Right cardiac atrium (tissue), 5 donors: ENCODE measurements at places on chromosomes 2 and 18.

DNA sequence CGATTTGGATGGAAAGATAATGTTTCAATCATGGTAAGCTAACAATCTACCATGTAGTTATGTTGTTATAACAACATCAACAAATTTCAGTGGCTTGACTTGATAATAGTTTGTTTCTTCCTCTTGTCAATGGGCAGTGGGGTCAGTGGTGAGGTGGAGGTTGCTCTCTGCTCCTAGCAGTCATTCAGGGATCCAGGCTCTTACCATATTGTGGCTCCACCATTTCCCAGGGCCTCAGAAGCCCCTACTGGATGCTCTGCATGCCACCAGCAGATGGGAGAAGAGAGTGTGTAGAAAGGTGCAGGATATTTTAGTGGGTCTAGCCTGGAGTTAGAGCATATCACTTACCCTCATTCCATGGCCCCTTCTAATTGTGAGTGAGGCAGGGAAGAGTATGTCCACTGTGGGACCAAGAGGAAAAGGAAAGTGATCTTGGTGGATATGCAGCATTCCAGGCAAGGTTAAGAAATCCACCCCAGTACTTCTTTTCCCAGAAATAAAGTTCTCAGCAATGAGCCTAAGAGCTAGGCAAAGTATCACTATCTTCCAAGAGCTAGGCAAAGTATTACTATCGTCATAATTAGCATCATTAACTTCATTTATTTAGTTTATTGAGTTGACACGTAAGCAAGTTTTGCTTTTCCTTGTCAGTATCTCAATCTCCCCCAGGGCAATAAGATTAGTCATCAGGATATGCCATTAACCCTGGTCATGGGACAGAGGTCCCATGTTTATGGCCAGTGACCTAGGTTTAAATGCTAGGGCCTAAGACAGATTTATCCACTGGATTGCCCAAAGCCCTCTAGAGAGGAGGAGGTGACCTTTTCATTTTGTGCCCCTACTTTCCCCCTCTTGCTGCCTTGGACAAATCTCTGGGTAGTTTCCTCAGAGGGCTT, 4.2 kb upstream of the IWS1 start:
- DNase-seq: no peak

- DNase-seq: no peak
Measured at GRCh38 chr2:10103179-10103578, 19.4 kb upstream of the RRM2 start.

DNA sequence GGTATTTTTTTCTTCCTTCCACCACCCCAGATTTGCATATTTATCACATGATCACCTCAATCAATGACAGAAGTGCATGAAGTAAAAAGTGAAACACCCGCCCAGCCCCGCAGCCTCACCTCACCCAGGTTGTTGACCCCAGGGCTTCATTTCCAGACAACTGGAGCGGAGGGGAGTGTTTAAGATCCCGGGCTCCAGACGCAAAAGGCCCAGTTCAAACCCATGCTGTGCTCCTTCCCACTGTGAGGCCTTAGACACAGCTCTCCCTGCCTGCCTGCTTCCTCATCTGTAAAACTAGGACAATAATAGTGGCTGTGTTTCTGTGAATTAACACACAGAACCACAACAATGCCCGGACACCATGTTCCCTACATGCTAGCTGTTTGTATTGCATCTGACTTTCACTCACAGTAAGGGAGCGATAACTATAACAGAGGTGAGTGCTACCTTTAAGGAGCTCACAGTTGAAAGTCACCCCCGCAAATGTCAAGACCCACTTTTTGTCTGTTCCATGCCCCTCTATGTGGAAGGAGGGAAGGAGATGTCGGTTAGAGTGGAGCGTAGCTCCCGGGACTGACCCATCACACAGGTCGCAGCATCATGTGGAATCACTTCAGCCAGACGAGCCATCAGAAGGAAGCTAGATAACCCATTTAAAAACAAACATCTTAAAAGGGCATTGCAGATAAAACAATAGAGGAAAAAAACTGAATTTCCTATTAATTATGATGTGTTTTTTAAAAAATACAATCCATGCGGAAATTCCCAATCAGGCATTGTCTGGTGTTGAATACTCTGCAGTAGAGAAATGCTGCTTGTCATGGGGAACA, 77.5 kb upstream of the DAPL1 start:
- DNase-seq: no peak

- no peak for DNase-seq
Measured at GRCh38 chr2:152694161-152694661, 23.1 kb downstream of the PRPF40A start.

GRCh38 chr2:1690056-1690775, 54.1 kb downstream of the PXDN start:
- DNase-seq: no peak

GRCh38 chr2:24793761-24794435, 673 bp downstream of the CENPO start:
- DNase-seq: no peak

- no peak for DNase-seq
Measured at GRCh38 chr18:34649080-34649479, 61.0 kb upstream of the DTNA start.

DNA sequence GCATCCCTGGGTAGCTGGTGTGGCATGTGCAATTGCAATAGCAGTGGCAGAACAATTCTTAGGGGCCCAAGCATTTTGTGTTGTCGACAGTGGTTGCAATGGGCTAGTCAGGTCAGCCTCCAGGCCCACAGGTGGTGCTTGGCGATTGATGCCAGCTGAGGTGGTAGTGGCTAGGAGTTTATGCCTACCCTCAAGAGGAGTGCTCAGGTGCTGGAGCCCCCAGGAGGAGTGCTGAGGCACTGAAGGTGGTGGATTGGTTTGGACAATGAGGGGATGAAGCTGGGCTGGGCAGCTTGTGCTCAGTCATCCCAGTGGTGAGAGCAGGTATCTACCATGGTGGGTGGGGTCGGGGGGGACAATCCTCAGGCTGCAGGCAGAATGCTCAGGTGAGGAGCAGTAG, 877.9 kb upstream of the TMEFF2 start:
- no peak for DNase-seq

- DNase-seq: no peak
Measured at GRCh38 chr18:2692508-2692907, 37.0 kb downstream of the SMCHD1 start.

DNA sequence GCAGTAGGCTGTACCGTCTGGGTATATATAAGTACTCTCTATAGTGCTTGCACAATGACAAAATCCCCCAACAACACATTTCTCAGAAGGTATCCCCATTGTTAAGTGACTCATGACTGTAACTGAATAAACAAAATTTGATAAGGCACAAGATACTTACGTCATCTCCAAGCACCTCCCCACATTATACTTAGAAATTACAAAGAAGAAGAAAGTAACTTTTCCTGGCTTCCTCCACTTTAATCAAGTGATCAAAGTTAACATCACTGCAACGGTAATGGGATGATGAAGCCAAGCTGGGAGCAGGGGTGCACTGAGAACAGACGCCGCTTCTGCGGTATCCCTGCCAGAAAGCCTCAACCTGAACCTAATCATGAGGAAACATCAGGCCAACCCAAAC, 9.7 kb downstream of the TNS1 start:
- DNase-seq: peak; percentile 22

DNA sequence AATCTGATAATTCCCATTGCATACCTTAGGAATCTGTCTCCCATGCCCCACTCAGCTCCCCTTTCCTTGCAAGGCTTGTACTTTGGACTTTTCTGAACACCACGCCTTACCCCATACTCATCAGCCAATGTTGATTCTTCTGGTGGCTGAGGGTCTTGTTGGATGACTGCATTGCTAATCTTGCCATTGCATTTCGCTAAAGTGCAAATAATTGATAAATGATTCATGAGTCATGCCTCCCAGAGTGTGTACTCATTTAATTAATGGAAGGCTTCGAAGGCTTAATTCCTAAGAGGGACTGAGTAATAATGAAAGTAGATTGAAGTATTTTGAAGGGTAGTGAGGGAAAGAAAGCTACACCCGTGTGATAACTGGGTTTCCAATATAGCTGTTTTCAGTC, 28.0 kb upstream of the PPP1R1C start:
- no peak for DNase-seq

DNA sequence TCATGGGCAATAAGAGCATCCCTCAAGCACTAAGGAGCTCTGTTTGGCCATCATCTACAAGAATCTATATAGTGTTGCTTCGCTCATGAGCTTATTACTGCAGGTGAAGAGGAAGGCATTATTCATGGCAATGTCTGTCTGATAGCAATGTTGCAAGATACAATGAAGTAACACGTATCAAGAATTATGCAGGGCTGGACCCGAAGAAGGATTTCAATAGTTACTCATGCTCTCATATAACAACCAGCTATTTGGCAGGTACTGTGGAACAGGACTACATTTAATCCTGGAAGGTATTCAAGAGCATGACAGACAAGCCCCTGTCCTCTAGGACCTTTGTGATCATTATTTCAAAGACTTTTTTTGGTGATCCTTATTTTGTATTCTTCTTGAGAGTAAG, 109.6 kb downstream of the LAMA3 start:
- DNase-seq: no peak

GRCh38 chr18:32437100-32437834, 33.4 kb downstream of the GAREM1 start:
- DNase-seq: no peak

DNA sequence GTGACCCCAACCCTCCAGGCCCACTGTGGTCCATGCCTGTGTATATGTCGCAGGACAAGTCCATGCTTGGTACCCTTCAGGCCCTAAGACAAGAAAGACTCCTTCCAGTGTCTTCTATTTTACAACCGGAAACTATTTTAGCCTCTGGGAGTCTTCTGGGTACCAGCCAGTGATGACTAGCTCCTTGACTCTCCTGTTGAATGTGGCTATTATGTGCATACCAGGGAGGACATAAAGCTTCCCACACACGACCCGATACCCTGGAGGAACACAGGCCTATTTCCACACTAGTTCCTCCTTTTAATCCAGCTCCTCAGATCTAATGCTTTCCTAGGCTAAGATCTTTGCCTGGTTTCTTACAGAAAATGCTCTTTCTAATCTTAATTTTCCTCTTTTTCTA, 178.1 kb downstream of the NCKAP5 start:
- no peak for DNase-seq

- no peak for DNase-seq
Measured at GRCh38 chr2:8524388-8524787, 157.5 kb upstream of the ID2 start.
